ENCODE measurements at places on chromosomes 11 and 22. TPM values are rescaled to one million over a fixed set of nuclear protein-coding genes. Genes with fewer than 3 reads are reported as not detected.

OR52H1 gene
- not detected for polyA plus RNA-seq

SSH3 gene
- polyA plus RNA-seq, result not detected

- no peak overlapping the region for H3K27ac ChIP-seq
- DNase-seq, result no peak
- no peak overlapping the region for H3K4me3 ChIP-seq
- H3K36me3 ChIP-seq, result no peaks in the 10 kb centered on the region
These were observed 43.6 kb upstream of the FTH1 start for GRCh38 chr11:62010935-62011528.

CABP4 gene
- 2.1 TPM for polyA plus RNA-seq

GRCh38 chr11:122874991-122875390 is 7.6 kb upstream of the JHY start:
- H3K4me1 ChIP-seq, result no peaks in the 10 kb centered on the region
- DNase-seq, result no peak
- H3K4me3 ChIP-seq, result no peak overlapping the region
- H3K27ac ChIP-seq, result no peak overlapping the region
- H3K27me3 ChIP-seq, result peaks cover 4% of the 10 kb centered on the region
- no peaks in the 10 kb centered on the region for H3K36me3 ChIP-seq

GRCh38 chr11:108035690-108036089 is 27.0 kb downstream of the CUL5 start:
- H3K4me3 ChIP-seq, result no peak overlapping the region
- peaks cover 12% of the 10 kb centered on the region for H3K4me1 ChIP-seq
- DNase-seq, result no peak
- no peak overlapping the region for H3K27ac ChIP-seq

Data from naive B cell (primary cell).